ENCODE measurements at places on chromosomes 13 and 19. TPM values are rescaled to one million over a fixed set of nuclear protein-coding genes. Genes with fewer than 3 reads are reported as not detected.
A peak's percentile ranks its signal among the peaks of the same experiment; 100 is the strongest.

Gene FUT1
- total RNA-seq = 1.8 TPM

Gene NLRP11
- not detected for total RNA-seq

DNA sequence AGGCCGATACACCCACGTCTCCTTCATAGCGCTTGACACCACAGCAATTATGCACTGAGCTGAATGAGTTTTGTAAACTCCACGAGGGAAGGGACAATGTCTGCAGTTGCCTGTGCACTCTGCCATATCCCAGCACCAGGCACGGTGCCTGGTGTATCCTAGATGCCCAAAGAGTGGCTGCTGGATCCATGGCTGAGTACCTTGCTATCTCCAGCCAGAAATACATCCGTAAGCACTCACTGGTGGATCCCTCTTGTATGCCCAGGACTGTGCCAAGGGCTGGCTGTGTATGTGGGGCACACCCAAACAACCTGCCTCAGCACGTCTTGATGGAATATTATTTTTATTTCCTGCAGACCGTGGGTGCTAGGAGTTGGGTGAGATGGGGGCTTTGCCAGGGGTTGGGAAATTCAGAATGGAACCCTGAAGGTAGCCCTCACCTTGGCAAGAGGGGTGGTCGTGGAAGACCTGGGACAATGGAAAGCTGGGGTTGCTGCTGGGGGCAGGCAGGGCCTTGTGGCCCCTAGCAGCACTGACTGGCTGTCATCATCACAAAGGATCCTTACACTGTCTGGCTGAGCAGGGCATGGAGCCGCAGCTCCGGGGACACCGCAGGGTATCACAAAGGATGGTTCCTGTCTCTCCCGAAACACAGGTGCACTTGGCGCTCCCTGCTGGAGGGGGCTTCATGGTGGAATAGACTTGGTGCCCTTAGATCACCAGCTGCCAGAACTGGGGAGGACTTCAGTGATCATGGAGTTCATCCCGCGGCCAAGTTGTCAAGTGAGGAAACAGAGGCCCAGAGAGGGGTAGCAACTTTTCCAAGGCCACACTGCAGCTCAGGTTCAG is 131.3 kb downstream of the URI1 start:
- no peaks in the 10 kb centered on the region for H3K36me3 ChIP-seq
- H3K4me1 ChIP-seq = peaks cover 11% of the 10 kb centered on the region
- no peak for DNase-seq
- no peak overlapping the region for H3K4me3 ChIP-seq
- H3K27ac ChIP-seq = no peak overlapping the region
- H3K27me3 ChIP-seq = peaks cover 33% of the 10 kb centered on the region

DNA sequence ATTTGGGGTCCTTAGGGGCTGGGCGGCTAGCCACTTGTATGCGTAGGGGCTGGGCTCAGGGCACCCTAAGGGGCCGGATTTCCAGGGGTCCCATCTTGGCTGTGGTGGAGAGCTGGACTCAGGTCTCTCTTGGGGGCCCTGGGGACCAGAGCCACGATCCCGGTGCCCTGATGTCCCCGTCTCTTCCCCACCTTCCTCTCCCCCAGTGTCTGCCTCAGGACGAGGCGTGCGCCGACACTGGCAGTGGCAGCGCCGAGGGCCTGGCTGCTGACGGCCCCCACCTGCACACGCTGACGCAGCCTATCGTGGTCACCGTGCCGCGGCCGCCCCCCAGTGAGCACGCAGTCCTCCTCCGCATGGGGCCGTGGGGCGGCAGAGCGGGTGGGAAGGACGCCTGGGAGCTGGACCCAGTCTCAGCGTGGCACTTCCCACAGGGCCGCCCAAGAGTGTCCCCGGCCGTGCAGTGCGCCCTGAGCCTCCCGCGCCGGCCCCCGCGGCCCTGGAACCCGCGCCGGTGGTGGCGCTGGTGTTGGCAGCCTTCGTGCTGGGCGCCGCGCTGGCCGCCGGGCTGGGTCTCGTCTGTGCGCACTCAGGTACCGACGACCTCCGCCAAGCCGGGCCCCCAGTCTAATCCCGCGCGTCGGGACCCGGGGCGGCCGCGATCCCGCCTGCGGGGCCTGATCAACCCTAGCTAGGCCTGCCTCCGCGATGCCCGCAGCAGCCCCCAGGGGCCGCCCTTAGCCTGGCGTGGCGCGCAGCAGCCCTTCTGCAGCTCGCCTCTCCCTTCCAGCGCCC is 2.7 kb upstream of the SNAPC2 start:
- peak overlapping the region; percentile 63 for H3K4me3 ChIP-seq
- DNase-seq = no peak
- peaks cover 65% of the 10 kb centered on the region for H3K4me1 ChIP-seq

DNA sequence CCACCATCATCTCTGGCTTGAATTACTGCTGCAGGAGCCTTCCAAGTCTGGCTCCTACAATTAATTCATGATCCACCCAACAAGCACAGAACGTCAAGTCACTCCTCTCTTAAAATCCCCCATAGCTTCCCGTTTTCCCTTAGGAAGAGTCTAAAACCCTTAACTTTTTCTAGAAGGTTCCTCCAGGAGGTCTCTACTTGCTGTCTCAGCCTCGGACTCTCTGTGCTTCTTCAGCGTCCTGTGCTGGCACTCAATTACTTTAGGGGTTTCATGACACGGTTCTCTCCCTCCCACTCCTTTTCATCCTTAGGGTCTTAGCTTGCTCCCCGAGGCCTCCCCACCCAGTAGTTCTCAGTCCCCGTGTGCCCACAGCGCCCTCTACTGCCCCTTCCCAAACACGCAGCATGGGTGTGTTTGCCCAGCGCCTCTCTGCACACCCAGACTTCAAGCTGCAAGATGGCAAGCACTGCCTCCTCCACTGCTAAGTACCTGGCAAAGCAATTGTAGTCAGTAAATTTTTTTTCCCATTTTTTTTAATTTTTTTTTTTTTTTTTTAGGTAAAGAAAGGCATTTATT is 25.8 kb upstream of the MAP3K10 start:
- no peaks in the 10 kb centered on the region for H3K4me1 ChIP-seq
- no peak overlapping the region for H3K4me3 ChIP-seq
- no peaks in the 10 kb centered on the region for H3K36me3 ChIP-seq
- DNase-seq = peak; percentile 36

DNA sequence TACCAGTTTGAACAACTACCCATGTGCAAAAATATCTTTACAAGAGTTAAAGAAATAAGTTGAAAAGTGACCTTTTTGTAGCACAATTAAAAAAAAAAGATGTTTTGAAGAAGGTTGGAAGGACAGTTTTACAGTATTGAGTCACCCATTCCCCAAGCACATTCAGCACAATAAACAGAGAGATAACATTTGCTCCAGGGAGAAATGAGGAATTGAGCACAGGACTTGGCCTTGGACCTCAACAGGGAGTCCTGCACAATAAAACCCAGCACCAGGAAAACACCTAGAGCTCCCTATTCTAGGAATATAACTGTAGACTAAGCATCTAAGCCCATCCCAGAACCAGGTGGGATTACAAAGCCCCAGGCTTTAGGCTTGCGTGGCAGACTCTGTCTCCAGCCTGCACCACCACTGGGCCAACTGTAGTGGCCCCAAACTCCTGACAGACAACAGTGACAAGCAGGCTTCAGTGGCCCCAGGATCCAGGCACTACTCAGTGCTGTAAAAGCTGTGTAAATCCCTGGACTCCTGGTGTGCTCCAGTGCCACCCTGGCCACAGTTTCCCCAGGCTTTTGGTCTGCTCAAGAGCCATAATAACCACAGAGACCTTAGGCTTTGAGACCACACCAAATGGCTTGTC is 857.2 kb downstream of the SLITRK1 start:
- no peak for DNase-seq
- no peak overlapping the region for H3K4me3 ChIP-seq
- no peak overlapping the region for H3K27ac ChIP-seq

- no peaks in the 10 kb centered on the region for H3K27me3 ChIP-seq
- no peak overlapping the region for H3K4me3 ChIP-seq
- peaks cover 18% of the 10 kb centered on the region for H3K4me1 ChIP-seq
- DNase-seq = no peak
Measured at GRCh38 chr13:59658027-59658737, 505.5 kb downstream of the DIAPH3 start.

DNA sequence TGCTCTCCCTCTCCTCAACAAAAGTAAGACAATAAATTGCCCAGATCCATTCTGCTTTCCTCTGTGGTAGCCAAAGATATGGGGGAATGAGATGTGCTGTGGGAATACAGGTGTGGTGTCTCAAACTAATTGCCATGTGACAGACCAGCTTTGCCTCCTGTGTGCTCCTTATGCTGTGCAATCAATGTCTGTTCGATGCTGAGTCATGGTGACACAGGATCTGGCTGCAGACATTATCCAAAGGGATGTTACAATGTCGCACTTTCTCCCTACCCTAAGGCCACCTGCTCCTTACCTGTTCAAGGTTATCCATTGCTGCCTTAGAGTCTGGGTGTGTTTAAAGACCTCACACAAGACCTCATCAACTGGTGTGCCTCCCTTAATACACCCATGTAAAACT is 32.5 kb downstream of the FGF14 start:
- H3K27ac ChIP-seq = no peak overlapping the region
- no peak for DNase-seq
- no peaks in the 10 kb centered on the region for H3K27me3 ChIP-seq
- no peak overlapping the region for H3K4me3 ChIP-seq
- no peaks in the 10 kb centered on the region for H3K4me1 ChIP-seq

GRCh38 chr19:31527443-31527842 is 178.2 kb upstream of the TSHZ3 start:
- H3K4me3 ChIP-seq = no peak overlapping the region
- no peak for DNase-seq
- H3K27me3 ChIP-seq = peaks cover 24% of the 10 kb centered on the region

DNA sequence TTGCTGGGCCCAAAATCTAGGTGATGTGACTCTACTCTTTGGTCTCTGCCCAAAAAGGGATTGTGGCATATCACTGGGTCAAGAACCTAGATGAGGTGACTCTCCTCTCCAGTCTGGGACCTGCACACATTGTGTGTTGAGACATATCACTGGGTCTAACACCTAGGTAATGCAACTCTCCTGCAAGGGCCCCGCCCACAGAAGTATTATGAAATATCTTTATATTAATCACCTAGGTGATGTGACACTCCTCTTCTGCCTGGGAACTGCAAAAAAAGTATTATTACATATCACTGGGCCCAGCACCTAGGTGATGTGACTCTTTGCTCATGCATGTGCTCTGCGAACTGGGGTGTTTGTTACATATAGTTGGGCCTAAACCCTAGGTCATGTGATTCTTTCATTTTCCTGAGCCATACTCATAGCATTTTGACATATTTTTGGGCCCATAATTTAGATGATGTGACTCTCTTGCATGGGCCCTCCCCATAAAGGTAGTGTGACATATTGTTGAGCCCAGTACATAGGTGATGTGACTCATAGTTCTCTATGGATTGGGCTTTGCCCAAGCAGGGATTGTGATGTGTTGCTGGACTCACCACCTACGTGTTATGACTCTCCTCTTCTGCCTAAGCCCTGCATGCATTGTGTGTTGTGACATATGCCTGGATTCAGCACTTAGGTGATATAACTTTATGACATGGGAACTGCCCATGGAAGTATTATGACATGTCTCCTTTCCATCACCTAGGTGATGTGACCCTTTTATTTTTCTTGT is 11.2 kb upstream of the ZNF681 start:
- no peak overlapping the region for H3K27ac ChIP-seq
- no peaks in the 10 kb centered on the region for H3K4me1 ChIP-seq
- DNase-seq = no peak

DNA sequence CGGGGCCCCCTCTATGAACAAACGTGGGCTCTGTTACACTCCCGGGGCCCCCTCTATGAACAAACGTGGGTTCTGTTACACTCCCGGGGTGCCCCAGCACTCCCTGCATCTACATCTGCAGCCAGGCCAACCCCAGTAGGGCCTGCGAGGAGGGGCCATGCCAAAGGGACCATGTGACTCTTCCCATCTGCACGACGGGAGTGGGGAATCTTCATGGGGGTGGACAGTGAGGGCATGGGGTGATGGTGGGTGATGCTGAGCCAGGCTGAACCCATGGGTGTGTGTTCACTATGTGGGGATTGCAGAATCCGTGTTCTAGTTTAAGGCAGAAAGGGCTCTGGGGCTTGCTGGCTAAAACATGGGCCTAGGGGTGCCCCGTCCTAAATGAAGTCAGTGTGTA is 69.9 kb upstream of the ARHGEF7 start:
- H3K4me3 ChIP-seq = no peak overlapping the region
- DNase-seq = no peak
- H3K36me3 ChIP-seq = no peaks in the 10 kb centered on the region
- H3K27me3 ChIP-seq = peaks cover 21% of the 10 kb centered on the region

- peaks cover 36% of the 10 kb centered on the region for H3K4me1 ChIP-seq
- no peaks in the 10 kb centered on the region for H3K27me3 ChIP-seq
- H3K27ac ChIP-seq = peak overlapping the region; percentile 65
- H3K36me3 ChIP-seq = no peaks in the 10 kb centered on the region
- H3K4me3 ChIP-seq = peak overlapping the region; percentile 67
- peak; percentile 65 for DNase-seq
Measured at GRCh38 chr19:48896191-48896720, 2.3 kb downstream of the TULP2 start.

- H3K27me3 ChIP-seq = no peaks in the 10 kb centered on the region
- H3K27ac ChIP-seq = no peak overlapping the region
- no peaks in the 10 kb centered on the region for H3K36me3 ChIP-seq
- H3K4me3 ChIP-seq = no peak overlapping the region
- peaks cover 2% of the 10 kb centered on the region for H3K4me1 ChIP-seq
Measured at GRCh38 chr13:106814463-106814862, 246.5 kb upstream of the ARGLU1 start.

DNA sequence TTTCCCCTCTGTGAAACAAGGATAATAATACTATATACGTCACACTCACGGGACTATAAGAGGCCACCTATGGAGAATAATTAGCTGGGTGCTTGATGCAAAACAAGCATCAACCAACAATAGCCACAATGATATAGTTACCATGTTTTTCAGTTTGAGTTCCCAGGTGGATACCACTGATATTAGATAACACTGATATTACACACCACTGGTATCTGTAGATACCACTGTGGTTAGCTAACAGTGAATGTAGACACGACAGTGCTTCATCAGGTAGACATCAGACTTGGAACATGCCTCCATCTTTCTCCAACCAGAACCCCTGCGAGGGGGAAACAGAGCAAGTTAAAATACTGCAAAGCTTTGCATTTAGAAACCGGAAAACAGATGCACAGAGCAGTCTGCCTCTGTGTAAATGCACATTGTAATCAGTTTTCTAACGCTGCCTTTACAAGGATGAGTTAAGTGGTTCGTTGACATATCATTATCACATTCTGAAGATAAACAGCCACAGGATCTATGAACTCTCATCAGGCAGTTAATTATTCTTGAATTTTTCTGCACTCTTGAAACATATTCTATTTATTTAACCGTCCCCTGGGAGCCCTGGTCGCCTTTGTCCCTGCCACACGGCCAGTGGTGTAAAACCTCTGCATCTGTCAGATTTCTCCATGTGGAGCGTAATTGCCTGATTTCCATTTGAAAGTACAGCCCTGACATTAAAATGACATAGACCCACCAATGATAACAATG is 80.7 kb downstream of the RNASEH2B start:
- no peaks in the 10 kb centered on the region for H3K27me3 ChIP-seq
- no peak overlapping the region for H3K27ac ChIP-seq
- H3K4me3 ChIP-seq = peak overlapping the region; percentile 33
- H3K36me3 ChIP-seq = no peaks in the 10 kb centered on the region
